HFFc6 (cell line): ENCODE measurements at places on chromosomes 12 and 14. TPM values are rescaled to one million over a fixed set of nuclear protein-coding genes. Genes with fewer than 3 reads are reported as not detected.
A peak's percentile ranks its signal among the peaks of the same experiment; 100 is the strongest.

- no peak overlapping the region for H3K27ac ChIP-seq
- H3K36me3 ChIP-seq, result 0 out of 2 replicates have a peak, but pooled peaks cover 12% of the 10 kb centered on the region
- no peak for DNase-seq
- no peaks in the 10 kb centered on the region for H3K4me1 ChIP-seq
- peaks cover 2% of the 10 kb centered on the region; the same call in 1 of the 2 replicates for H3K27me3 ChIP-seq
Observed at GRCh38 chr14:21993837-21994236, 320.2 kb upstream of the OR4E1 start.

GRCh38 chr14:70622111-70622712 lies 19.5 kb upstream of the TTC9 start:
- no peak overlapping the region for H3K27ac ChIP-seq
- DNase-seq, result peak; percentile 32
- H3K4me1 ChIP-seq, result no peaks in the 10 kb centered on the region
- no peak overlapping the region for H3K4me3 ChIP-seq
- peaks cover 6% of the 10 kb centered on the region for H3K27me3 ChIP-seq

GRCh38 chr12:109165599-109165998 lies 49.2 kb downstream of the ACACB start:
- no peaks in the 10 kb centered on the region for H3K4me1 ChIP-seq
- H3K4me3 ChIP-seq, result no peak overlapping the region
- peaks cover 4% of the 10 kb centered on the region for H3K27me3 ChIP-seq
- DNase-seq, result no peak

GRCh38 chr12:40226705-40227104 lies 1.9 kb downstream of the LRRK2 start:
- peak; percentile 60 for DNase-seq
- no peaks in the 10 kb centered on the region for H3K36me3 ChIP-seq
- peak overlapping the region; percentile 69 for H3K4me3 ChIP-seq

AICDA gene
- not detected in 3 replicates for total RNA-seq

GLT1D1 gene
- not detected in 3 replicates for total RNA-seq

ARMH4 gene
- total RNA-seq, result 3.1 and 6.2 TPM in 2 replicates

DNA sequence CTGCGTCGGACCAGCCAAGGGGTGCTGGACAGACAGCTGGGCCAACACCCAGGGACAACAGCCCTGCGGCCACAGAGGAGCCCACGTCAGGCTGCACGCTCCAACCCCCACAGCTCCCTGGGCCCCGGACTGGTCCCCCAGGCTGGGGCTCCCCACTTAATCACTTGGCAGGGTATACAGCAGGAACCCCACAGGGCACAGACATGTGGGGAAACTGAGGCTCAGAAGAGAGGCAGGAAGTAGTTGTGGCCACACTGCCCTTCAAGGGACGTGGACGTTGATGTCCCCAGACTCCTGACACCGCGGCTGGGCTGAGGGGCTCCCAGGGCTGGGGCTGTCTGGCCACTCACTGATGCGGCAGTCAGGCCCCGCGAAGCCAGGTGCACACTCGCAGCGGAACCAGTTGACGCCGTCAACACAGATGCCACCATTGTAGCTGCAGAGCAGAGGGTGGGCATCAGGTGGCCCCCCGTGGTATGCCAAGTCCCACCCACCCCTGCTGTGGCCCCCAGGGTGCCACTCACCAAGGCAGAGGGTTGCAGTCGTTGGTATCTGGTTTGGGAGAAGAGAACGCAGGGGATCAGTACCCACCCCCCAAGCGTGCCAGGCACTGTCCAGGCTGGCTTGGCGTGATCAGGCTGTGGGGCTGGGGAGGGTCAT lies 21.5 kb downstream of the JAG2 start:
- H3K27ac ChIP-seq, result no peak overlapping the region
- no peak for DNase-seq
- H3K36me3 ChIP-seq, result no peaks in the 10 kb centered on the region
- H3K27me3 ChIP-seq, result no peaks in the 10 kb centered on the region; the same call in 1 of the 2 replicates
- no peak overlapping the region for H3K4me3 ChIP-seq
- no peaks in the 10 kb centered on the region for H3K4me1 ChIP-seq

CCDC175 gene
- total RNA-seq, result not detected in 3 replicates

COL2A1 gene
- not detected in 2 replicates for total RNA-seq

- 0 out of 2 replicates have a peak overlapping the region, but pooled peaks have one; percentile 13 for H3K4me3 ChIP-seq
- peaks cover 53% of the 10 kb centered on the region for H3K4me1 ChIP-seq
- peaks cover 4% of the 10 kb centered on the region for H3K27me3 ChIP-seq
- peaks cover 63% of the 10 kb centered on the region for H3K36me3 ChIP-seq
- H3K27ac ChIP-seq, result no peak overlapping the region; the same call in 1 of the 2 replicates
Observed at GRCh38 chr12:66127650-66128049, 2.9 kb downstream of the LLPH start.

- peak overlapping the region; percentile 97 for H3K27ac ChIP-seq
- peaks cover 52% of the 10 kb centered on the region for H3K4me1 ChIP-seq
- H3K4me3 ChIP-seq, result peak overlapping the region; percentile 98
- no peak for DNase-seq
- H3K27me3 ChIP-seq, result peaks cover 19% of the 10 kb centered on the region
Observed at GRCh38 chr12:76029982-76030340, 1.6 kb downstream of the PHLDA1 start.

RTN1 gene
- total RNA-seq, result not detected in 2 replicates

DNA sequence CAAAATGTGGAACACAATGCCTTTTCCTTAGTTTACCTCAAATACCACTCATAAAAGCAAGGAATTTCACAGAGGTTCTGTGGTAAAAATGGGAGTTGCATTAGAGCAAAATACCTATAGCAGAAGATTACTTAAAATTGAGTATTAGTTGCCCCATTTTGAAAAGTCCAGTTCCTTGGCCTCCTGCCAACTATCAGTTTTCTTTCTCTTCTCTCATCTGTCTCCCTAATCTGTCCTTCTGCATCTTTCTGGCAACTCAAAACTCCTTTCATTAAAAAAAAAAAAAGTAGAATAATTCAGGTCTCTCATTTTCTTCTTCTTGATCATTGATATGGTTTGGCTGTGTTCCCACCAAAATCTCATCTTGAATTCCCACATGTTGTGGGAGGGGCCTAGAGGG lies 127.3 kb downstream of the ATP23 start:
- H3K4me1 ChIP-seq, result peaks cover 45% of the 10 kb centered on the region
- H3K27ac ChIP-seq, result peak overlapping the region; percentile 74; the same call in 1 of the 2 replicates
- H3K27me3 ChIP-seq, result no peaks in the 10 kb centered on the region; the same call in 1 of the 2 replicates
- no peak for DNase-seq
- H3K4me3 ChIP-seq, result peak overlapping the region; percentile 4; the same call in 1 of the 2 replicates

GRCh38 chr12:66960704-66961690 lies 282.1 kb upstream of the GRIP1 start:
- DNase-seq, result no peak
- H3K4me1 ChIP-seq, result no peaks in the 10 kb centered on the region
- no peaks in the 10 kb centered on the region for H3K27me3 ChIP-seq
- no peaks in the 10 kb centered on the region for H3K36me3 ChIP-seq

GRCh38 chr12:70576341-70577282 lies 60.6 kb downstream of the PTPRB start:
- 0 out of 2 replicates have a peak overlapping the region, but pooled peaks have one; percentile 3 for H3K4me3 ChIP-seq
- H3K36me3 ChIP-seq, result no peaks in the 10 kb centered on the region

DNA sequence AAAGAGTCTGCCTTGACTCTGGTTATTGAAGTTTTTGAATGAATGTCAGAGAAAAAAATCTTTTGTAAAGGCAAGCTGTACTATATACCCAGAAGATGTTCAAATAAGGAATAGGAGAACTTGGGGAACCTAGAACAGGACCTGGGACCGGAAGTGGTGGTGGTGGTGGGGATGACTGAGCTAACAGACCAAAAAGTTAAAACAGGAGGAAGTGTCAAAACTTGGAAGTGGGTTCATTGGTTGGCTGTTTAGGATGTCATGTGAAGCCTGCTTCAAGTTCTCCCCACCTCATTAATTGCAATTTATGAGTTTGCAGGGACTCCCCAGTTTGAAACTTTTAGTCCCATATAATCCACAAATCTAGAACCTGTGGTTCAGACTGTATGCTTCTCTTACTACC lies 26.2 kb downstream of the PLXNC1 start:
- H3K4me3 ChIP-seq, result no peak overlapping the region
- peaks cover 49% of the 10 kb centered on the region for H3K4me1 ChIP-seq
- DNase-seq, result no peak
- H3K36me3 ChIP-seq, result peaks cover 6% of the 10 kb centered on the region

MOAP1 gene
- total RNA-seq, result 14.4 to 20.8 TPM (median 18.0 TPM) in 3 replicates

GRCh38 chr12:91139286-91139685 lies 28.0 kb upstream of the LUM start:
- H3K4me1 ChIP-seq, result peaks cover 74% of the 10 kb centered on the region
- H3K4me3 ChIP-seq, result peak overlapping the region; percentile 7; the same call in 1 of the 2 replicates
- no peak for DNase-seq
- peak overlapping the region; percentile 40 for H3K27ac ChIP-seq
- no peaks in the 10 kb centered on the region; the same call in 1 of the 2 replicates for H3K27me3 ChIP-seq
- peaks cover 9% of the 10 kb centered on the region; the same call in 1 of the 2 replicates for H3K36me3 ChIP-seq

FAM181A gene
- total RNA-seq, result not detected in 3 replicates

ASPG gene
- not detected in 3 replicates for total RNA-seq

- DNase-seq, result no peak
- peaks cover 39% of the 10 kb centered on the region for H3K27me3 ChIP-seq
- H3K4me1 ChIP-seq, result no peaks in the 10 kb centered on the region
- H3K27ac ChIP-seq, result no peak overlapping the region
- H3K4me3 ChIP-seq, result no peak overlapping the region
Observed at GRCh38 chr14:76133103-76133502, 18.6 kb upstream of the GPATCH2L start.

GRCh38 chr14:101957406-101958234 lies 6.8 kb upstream of the DYNC1H1 start:
- H3K4me3 ChIP-seq, result no peak overlapping the region
- H3K27ac ChIP-seq, result no peak overlapping the region
- peaks cover 33% of the 10 kb centered on the region for H3K4me1 ChIP-seq
- no peaks in the 10 kb centered on the region for H3K36me3 ChIP-seq
